KBM-7 (cell line): ENCODE measurements at places on chromosomes 3 and 15.

DNA sequence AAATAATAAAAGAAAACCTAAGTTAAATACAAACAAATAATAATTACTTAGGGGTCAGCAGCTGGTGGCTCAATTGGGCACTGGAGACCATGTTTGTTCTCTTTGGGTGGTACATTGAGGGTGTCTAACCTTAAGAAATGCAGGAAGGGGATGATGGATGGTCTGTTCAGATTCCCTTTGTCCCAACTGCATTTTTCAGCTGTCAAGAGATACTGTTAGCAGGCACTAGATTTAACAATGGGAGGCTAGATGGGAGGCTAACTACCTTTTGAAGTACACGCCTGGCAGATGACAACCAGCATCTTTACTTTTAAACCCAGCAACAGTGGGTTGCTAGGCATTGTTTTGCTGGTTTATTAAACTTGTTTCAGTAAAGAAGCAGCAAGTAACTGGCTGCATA lies 222.5 kb downstream of the SUCLG2 start:
- no peak for DNase-seq

GRCh38 chr3:187808527-187808895 lies 63.2 kb upstream of the BCL6 start:
- DNase-seq: no peak

- no peak for DNase-seq
These were observed 639.7 kb upstream of the NR2F2 start for GRCh38 chr15:95690631-95691340.

DNA sequence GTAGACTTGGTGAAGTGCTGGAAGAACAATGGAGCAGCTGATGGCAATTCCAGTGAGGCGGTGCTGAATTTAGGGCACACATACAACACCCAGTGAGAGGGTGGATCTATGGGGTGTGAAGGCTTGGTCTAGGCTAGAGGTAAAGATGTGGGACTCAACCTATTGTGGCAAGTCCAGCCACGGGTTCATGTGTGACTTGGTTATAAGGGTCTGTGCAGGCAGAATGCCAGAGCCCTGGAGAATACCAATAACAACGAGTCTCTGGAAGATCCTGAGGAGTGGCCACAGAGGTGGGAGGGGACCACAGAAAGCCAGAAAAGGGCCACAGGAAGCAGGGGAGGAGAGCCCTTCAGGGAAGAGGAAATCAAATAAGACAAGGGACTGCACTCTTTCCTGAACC lies 55.0 kb downstream of the VGLL4 start:
- no peak for DNase-seq

DNA sequence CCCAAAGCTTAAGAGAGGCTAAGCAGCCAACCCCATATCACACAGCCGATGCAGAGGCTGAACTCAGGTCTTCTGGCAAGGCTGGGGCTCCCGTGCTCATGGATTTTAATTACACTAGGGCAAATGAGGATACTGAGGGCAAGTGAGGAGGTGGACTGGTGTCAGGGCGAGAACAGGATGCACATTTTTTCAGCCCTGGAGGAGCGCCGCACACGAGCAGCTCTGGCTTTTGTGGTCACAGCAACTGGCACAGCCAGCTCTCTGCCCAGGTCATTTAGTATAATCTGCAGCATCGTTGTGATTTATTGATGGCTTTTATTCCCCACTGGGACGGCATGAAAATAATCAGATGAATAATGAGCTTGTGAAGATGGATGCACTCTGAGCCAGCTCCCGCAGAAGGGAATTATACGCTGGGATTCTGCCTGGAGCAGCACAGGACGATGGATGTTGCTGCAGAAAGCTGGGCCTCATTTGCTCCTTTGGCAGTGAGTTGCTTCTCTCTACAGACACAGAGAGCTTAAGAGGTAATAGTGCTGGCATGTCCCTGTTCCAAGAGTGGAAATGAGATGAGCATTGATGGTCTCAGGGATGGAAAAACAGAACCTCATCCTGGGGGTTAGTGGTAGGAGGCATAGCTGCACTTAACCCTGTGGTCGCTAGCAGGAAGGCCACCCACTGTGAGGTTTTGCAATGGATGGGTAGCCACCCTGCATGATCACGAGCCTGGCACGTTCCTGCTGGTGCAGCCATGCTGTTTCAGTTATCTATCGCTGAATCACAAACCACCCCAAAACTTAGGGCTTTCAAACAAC lies 135.4 kb downstream of the UACA start:
- peak; percentile 98 for DNase-seq

DNA sequence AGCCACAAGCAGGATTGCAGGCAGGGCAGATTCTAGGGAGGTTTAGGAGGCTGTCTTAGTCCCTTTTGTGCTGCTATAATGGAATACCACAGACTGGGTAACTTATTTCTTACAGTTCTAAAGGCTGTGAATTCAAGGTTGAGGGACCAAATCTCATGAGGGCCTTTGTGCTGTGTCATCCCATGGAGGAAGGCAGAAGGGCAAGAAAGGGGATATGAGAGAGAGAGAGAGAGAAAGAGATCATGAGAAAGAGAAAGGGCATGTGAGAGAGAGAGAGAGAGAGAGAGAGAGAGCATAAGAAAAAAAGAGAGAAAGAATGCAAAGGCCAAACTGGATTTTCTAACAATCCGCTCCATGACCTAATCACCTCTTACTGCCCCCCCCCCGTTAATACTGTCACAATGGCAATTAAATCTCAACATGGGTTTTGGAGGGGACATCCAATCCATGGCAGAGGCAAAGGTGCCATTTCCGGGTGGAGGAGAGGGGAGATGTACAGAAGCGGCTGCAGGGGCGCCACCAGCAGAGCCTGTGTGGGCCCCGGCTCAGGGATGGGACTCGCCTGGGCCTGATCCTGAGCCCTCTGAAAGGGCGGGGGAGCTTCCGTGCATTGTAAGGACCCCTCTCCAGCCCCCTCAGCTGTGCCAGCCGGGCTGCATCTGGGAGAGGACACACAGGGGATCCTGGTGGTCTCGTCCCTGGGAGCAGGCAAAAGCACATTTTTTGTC lies 20.5 kb downstream of the MRPS11 start:
- no peak for DNase-seq

DNA sequence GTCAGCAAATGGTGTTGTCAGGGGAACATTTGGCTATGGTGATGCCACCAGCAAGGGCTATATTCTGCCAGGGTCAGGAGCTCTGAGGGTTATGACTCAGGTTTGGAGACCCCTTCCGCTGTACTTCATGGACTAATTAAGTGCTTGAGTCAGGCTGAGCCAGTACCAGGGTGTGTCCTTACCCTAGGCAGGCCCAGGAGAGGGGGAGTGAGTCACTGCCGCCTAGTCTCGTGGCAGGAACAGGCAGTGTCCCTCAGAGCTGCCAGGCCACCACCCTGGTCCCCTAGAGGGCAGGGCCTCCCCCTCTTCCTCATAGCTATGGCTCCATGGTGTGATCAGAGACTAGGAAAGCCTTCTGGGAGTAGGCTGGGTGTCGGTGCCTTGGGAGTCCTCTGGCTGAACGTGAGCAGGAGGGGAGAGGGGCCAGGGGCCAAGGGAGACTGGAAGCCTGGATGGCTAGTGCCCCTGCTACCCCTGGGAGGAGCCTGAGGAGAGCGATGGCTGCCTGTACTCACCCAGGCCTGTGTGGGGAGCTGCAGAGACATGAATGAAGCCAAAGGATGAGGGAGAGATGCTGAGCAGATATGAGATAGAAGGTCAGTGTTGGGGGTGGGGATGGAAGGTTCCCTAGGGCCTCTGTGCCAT lies 10.6 kb downstream of the MAPKAPK3 start:
- peak; percentile 46 for DNase-seq

DNA sequence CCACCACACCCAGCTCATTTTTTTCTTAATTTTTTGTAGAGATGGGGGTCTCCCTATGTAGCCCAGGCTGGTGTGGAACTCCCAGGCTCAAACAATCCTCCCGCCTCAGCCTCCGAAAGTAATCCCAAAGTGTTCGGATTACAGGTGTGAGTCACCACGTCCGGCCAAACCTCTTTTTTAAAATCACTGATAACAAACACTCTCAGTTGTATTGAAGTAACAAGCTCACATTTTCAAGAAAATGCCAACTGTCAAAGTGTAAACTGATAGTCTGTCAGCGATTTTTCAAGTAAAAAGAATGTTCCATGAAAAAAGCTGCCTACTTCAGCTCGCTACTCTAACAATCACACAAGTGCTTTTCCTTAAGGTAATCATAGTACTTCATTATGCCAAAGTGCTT lies 33.4 kb downstream of the UBXN7 start:
- no peak for DNase-seq

- DNase-seq: no peak
These were observed 13.0 kb downstream of the MITF start for GRCh38 chr3:69752241-69752640.

- no peak for DNase-seq
These were observed 46.2 kb downstream of the ADAMTSL3 start for GRCh38 chr15:83700082-83700481.

DNA sequence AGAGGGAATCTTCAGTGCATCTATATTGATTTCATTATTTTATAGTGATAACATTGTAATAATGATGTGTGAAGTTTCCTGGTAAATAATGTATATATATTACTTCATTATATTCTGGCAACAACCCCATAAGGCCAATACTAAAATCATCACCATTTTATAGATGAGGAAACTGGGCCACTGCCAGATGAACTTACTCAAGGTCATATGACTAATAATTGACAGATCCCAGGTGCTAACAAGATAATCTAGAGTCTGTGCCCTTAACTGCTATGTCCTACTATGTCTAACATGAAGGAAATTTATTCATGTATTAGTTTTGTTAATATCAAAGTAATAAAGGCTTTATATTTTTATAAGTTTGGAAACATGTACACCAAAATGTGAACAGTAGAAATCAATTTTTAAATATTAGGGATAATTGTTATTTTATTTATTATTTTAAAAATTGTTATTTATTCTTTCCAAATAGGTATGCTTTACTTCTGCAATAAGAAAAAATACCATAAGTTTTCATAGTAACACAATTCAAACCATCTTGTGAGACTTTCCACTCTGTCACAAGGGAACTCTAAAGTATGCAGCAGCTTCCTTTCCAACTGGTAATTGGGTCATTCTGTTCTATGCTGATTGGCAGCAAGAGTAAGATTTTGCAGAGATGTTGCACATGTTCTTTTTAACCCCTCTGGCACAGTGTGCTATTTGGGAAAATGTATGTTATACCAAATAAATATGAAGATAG lies 90.8 kb upstream of the CMC1 start:
- no peak for DNase-seq

- DNase-seq: no peak
These were observed 2.7 kb downstream of the AMIGO3 start for GRCh38 chr3:49716691-49717210.

DNA sequence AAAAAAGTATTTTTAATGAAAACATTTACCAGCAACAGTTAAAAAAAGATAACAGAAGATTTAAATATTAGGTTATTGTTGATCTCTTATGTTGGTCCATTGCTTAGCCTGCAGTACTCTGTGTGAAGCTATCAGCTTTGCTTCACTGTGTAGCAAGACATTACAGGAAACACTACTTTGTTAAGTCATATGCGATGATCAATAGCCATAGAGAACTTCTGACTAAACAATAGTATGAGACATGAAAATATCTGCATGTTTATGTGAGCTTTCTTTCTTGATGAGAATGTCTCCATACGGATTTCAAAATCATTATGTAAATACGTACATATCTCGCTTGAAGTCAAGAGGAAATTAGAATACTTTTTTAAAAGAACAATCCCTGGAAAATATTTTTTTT lies 27.0 kb upstream of the CAPN3 start:
- no peak for DNase-seq

GRCh38 chr3:65871305-65872141 lies 167.2 kb downstream of the MAGI1 start:
- DNase-seq: no peak

DNA sequence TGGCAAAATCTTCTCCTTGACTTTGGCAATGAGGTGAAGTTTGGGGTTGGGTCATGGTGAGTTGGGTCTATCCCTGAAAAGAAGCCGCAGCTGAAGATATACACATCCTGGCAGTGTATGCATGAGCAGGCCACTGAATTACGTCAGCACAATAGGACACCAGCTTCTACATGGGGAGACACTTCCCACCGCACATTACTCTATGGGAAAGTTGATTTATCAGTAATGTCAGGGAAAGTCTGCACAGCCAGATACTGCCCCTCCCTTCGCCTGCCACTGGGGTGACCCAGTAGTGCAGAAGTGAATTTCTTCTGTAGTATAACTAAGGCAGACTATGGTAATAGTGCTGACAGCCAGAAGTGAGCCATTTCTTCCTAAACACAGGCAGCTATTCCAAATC lies 245.0 kb downstream of the NTRK3 start:
- no peak for DNase-seq

- DNase-seq: no peak
These were observed 22.4 kb upstream of the THUMPD3 start for GRCh38 chr3:9340472-9340902.

- DNase-seq: peak; percentile 2
These were observed 21.6 kb downstream of the SAMMSON start for GRCh38 chr3:70020906-70021660.

GRCh38 chr3:174541708-174542315 lies 317.3 kb upstream of the NAALADL2 start:
- no peak for DNase-seq

DNA sequence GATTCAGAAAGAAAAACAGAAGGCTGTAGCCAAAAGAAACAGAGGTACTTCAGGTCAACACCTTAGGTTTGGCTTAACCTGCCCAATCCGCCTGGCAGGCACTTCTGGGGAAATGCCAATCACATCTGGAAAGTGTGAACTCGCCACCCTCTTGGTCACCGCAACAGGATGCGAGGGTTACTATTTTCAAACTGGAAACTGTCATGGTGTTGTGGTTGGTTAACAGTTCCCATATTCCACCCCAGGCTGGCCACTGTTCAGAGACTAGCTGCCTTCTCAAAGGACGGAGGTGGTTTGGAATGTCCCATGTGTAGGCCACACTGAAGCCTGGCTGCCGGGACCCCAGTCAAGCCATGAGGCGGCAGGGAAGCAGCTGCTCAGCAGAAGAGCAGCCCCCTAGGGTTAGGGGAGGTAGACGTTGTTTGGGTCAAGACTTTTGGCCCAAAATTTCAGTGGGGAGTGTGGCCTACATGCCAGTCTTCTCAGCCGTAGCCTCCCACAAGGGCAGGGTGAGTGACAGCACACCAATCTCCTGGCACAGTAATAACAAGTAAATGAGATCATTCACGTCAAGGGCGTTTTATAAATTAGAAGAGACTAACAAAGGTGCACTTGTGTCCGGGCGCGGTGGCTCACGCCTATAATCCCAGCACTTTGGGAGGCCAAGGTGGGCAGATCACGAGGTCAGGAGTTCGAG lies 54.6 kb downstream of the UMPS start:
- no peak for DNase-seq

- peak; percentile 54 for DNase-seq
These were observed 84.6 kb downstream of the HCN4 start for GRCh38 chr15:73284090-73284716.
